ENCODE measurements at places on chromosomes 16 and 17.

GRCh38 chr16:75062135-75062975 lies 54.2 kb downstream of the LDHD start:
- DNase-seq, result no peak

DNA sequence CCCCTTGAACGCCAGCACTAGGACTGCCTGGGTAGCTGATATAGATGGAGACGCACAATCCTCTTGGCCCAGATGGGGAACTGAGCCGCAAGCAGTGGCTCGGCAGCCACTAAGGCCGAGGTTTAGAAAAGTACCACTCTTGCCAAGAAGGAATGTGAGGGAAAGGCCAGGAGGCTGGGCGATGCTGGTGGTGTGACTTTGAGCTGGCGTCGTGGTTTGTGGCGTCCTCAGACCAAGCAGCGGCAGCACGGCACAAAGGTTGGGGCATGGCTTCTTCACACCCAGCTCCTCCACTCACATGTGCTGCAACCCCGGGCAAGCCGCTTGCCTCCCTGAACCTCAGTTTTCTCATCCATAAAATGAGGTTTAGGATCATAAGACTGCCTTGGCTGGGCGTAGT lies 15.6 kb downstream of the DCAKD start:
- no peak for DNase-seq

- DNase-seq, result no peak
Measured at GRCh38 chr17:57667461-57667923, 77.6 kb downstream of the CCDC182 start.

GRCh38 chr17:12070561-12070960 lies 49.9 kb downstream of the MAP2K4 start:
- DNase-seq, result no peak

- no peak for DNase-seq
Measured at GRCh38 chr17:27993723-27994310, 48.7 kb upstream of the NLK start.

- peak; percentile 59 for DNase-seq
Measured at GRCh38 chr17:75753514-75754377, 11.2 kb downstream of the GALK1 start.

GRCh38 chr17:5254903-5255521 lies 20.4 kb upstream of the SCIMP start:
- no peak for DNase-seq

DNA sequence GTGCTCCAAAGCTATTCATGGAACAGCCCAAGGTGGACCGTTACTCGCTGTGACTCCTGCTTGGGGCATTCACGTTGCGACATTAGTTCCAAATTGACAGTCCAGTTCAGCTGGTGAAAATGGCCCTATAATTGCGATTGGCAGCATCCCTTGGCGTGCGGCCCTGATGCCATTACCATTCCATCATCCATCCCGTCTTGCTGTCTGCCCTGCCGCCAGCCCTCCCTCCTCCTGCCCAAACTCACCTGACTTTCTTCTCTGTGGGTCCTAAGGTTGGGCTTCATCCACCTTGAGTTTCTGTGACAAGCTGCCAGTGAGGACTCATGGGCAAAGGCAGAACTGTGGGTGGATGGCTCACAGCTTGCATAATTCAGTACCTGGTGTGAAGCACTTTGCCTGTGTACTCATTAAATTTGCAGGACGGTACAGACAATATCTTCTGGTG lies 104.6 kb downstream of the RPTOR start:
- no peak for DNase-seq

- DNase-seq, result no peak
Measured at GRCh38 chr17:13728781-13729180, 127.1 kb upstream of the HS3ST3A1 start.

GRCh38 chr16:86931410-86931941 lies 353.1 kb downstream of the FOXL1 start:
- no peak for DNase-seq

- no peak for DNase-seq
Measured at GRCh38 chr17:28929787-28930186, 21.5 kb downstream of the PHF12 start.

GRCh38 chr16:31344712-31345111 lies 10.3 kb upstream of the ITGAX start:
- no peak for DNase-seq

GRCh38 chr17:7929158-7930023 lies at the start of gene KCNAB3:
Gene KCNAB3 (minus strand): TSS chr17:7929856. CDS start chr17:7929435, 421 bp downstream.
- peak; percentile 51 for DNase-seq

GRCh38 chr16:31456988-31457360 lies 2.3 kb upstream of the ARMC5 start:
- DNase-seq, result no peak

DNA sequence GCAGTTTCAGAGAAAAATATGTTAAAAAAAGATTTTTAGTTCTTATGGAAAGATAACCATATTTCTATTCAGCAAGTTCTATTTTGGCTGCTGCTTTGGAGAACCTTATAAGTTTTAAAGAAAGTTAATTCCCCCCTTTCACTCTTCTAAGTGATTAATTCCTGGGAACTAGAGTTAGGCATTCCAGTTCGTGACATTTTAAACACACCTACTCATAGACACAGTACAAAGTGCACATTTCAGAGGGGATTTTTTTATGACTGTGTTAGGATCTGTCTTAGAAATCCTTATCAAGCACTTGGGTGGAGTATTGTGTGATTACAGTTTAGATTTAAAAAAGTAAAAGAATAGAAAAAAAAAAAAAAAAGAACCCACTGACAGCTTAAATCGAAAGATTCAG lies 3.5 kb upstream of the CDH11 start:
- no peak for DNase-seq

DNA sequence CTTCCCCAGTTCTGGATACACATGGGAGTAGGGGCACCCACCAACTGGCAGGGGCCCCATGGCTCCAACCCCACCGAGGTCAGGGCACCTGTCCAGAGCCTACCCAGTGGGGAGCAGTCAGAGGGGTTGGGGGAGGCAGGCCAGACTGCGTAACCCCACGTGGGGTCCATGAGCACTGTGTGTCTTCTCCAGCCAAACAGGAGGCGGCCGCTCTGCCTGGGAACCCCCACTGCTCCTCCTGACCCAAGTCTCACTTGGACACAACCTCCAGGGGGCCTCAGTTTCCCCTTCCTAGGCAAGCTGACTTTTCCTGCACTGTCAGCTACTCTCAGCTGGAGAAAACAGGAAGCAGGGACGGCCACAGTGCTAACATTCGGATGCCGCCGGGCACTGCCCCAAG lies 7.5 kb downstream of the ZNF469 start:
- DNase-seq, result no peak

- no peak for DNase-seq
Measured at GRCh38 chr16:63913290-63913689, 1208.6 kb downstream of the CDH11 start.

DNA sequence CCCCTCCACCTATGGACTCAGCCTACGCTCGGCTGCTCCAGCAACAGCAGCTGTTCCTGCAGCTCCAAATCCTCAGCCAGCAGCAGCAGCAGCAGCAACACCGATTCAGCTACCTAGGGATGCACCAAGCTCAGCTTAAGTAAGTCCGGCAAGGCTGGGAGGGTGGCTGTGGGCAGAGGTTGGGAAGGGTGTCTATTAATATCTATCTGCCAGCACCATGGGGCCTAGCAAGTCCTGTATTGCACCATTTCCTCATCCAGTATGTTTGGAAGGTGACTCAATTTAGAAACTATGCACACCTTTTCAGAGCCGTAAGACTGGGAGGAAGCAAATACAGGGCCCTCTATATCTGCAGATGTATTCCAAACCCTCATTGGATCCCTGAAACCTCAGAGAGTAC lies 45.0 kb upstream of the ARHGAP44 start:
- DNase-seq, result no peak

- DNase-seq, result no peak
Measured at GRCh38 chr17:48137656-48138055, 30.1 kb downstream of the SNX11 start.

- DNase-seq, result no peak
Measured at GRCh38 chr16:81610144-81610842, 165.7 kb downstream of the CMIP start.

GRCh38 chr16:25110387-25110947 lies 1.1 kb upstream of the LCMT1 start:
- no peak for DNase-seq

DNA sequence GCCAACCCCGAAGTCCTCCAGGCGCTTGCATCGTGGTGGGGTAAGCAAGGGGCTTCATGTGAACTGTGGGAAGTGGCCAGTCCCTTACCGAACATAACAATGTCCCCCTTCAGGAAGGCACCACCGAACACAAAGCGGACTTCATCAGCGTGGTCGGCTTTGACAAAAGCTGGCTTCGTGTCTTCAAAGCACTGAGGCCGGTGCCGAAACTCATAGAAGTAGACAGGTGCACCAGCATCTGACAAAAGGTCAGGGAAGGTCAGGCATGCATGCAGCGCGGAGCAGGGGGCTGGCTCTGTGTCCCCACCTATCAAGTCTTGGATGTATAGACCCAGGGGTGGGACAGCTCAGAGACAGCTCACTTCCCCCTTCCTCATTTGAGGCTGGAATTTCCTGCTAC lies 16.6 kb upstream of the CES1 start:
- DNase-seq, result no peak

DNA sequence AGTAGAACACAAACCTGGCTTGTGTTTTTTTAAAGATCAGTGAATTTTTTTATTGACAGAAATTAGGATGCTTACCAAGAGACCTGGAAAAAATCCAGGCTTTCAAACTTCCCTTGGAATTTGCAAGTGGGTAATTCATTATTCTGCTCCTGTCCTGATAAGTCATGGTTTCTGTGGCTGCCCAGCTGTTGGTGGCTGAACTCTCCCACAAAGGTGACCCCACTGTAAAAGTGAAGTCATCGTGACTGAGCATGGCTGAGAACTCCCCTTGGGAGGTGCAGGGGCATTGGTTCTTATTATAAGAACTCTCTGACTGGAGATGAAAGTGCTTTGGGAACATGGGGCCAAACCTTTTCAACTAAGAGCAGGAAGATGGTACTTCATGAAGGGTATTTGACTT lies 46.6 kb upstream of the TANC2 start:
- DNase-seq, result no peak

DNA sequence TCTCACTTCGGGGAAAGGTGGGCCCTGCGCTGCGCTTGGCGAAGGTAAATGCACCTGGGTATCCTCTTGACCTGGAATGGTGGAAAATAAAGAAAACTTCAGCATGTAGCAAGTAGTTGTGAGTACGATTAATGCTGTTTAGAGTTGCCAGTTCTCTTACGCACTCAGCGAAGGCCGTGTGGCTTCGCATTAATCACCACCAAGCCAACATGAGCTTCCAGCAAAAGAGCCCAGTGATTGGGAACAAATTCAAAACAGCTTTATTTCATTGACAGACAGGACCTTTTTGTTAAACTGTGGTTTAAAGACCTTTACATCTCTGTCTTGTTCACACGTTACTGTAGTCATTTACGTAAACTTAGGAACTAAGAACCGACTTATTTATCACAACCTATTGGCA lies 531.4 kb downstream of the MAF start:
- DNase-seq, result no peak

DNA sequence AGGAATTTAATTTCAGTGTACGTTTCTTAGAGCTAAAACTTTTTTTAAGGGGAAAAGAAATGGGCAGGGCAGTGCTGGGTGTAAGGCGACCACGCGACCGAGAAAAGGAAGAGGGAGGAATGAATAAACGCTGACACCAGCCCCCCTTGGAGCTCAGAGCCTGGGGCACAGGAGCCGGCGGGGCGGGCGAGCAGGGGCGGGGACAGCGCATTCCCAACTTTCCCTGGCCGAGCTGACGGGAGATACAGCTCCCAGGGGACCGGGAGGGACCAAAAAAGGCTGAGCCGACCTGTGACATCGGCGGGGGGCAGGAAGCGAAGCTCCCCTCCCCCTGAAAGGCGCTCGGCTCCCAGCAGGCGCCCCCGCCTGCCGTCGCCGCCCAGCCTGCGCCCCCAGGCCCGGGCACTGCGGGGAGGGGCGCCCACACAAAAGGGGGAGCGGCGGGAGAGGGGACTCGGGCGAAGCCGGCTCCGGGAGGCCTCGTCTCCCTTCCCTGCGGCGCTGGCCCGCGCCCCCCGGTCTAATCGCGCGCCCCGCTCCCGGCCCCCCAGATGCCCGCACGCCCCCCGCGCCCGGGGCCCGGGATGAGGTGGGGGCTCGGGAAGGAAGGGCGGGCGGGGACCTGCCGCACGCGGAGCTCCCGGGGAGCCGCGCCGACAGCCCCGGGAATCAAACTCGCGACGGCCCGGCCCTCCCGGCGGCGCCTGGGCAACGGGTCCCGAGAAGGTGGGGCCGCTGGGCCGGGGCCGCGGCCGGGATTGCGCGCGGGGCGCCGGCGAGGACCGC lies 622 bp downstream of the CUEDC1 start:
- no peak for DNase-seq

DNA sequence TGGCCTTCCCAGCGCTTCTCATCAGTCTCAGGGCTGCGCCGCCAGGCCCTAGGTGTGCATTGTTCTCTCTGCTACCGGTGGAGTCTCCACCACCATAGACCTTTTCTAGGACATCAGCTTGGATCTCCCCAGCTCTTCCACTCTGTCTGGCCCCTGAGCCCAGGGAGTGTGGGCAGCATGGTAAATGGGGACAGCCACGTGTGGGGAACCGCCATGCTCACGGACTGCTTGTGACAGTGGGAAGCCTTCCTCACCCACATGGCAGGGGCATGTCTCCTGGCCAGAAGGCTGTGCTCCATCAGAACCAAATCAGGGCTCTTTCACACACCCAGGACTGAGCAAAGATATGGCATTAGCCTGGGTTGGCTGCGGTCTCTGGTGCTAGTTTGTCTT lies 51.3 kb downstream of the TNFRSF13B start:
- DNase-seq, result no peak

DNA sequence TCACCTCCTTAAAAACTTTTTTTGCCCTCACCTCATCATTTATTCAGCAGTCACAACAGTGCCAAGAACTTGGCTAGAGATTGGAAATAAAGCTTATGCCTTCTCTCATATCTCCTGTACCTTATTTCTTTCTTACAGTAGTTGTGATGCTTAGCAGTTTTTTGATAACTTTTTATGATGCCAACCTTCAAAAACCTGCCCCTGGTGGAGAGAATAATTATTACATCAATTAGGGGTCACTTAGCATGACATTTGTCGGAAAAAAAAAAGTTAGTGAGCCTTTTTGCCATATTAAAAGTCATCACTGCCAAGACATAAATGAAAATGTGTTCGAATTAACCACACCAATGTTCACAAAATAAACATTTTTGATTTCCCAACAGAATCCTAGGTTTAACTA lies 296.6 kb downstream of the WWOX start:
- no peak for DNase-seq

DNA sequence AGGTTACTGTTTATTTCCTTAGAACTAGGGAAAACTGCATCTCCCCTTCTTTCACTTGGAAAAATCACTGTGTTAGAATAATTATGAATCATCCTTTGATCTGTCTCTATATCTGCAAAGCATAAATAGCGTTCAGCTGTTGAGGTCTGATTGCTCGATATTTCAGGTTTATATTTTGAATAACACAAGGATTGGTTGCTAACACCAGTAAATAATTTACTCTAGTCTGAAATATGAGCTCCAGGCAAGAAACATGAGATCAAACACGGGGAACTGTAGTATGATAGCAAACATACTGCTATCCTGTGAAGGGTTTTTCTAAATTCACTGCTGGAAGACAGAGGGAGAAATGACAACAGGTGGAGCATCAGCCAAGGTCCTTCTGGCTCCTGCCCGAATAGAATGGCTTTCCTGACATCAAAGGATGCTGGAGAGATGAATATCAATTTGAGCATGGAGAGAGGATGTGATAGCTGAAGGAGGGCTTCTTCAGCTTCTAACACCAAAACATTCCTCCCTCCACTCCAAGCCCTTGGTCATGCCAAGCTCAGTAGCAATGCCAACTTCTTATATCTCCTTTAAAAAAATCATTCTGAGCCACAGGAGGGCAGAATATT lies 450.3 kb downstream of the SHISA9 start:
- no peak for DNase-seq

GRCh38 chr16:12646490-12647274 lies 157.0 kb downstream of the CPPED1 start:
- DNase-seq, result no peak

GRCh38 chr16:10619271-10619849 lies 39.0 kb upstream of the EMP2 start:
- DNase-seq, result no peak

All from activated effector memory CD4-positive, alpha-beta T cell treated with Interleukin-2 at 50 U/mL for 16 hours (primary cell).